ENCODE measurements at places on chromosomes 6 and 20. TPM values are rescaled to one million over a fixed set of nuclear protein-coding genes. Genes with fewer than 3 reads are reported as not detected.

NOTCH4 gene
- 0.65 TPM for total RNA-seq

VSX1 gene
- not detected for total RNA-seq

PSORS1C1 gene
- total RNA-seq, result 3.1 TPM

PCNA gene
- 109 TPM for total RNA-seq

MRAP2 gene
- total RNA-seq, result 27.2 TPM

DXO gene
- total RNA-seq, result 11.6 TPM

SPATS1 gene
- total RNA-seq, result not detected

SLC25A27 gene
- total RNA-seq, result 18.9 TPM

BPI gene
- total RNA-seq, result not detected

SMLR1 gene
- total RNA-seq, result not detected

LAMA5 gene
- total RNA-seq, result 4.8 TPM

C2 gene
- 19.1 TPM for total RNA-seq

XKR7 gene
- total RNA-seq, result not detected

DPPA5 gene
- not detected for total RNA-seq

CTSA gene
- 116 TPM for total RNA-seq

BEND3 gene
- 2.2 TPM for total RNA-seq

SOBP gene
- total RNA-seq, result 10.4 TPM

ACTL10 gene
- total RNA-seq, result 1.7 TPM

TTK gene
- total RNA-seq, result 21.8 TPM

PAK5 gene
- total RNA-seq, result not detected

RAET1L gene
- total RNA-seq, result not detected

MYT1 gene
- total RNA-seq, result not detected

TASP1 gene
- 27.4 TPM for total RNA-seq

SS18L1 gene
- 9.9 TPM for total RNA-seq

MACROD2 gene
- total RNA-seq, result 2.4 TPM

TXLNB gene
- total RNA-seq, result 1.1 TPM

SENP6 gene
- 125 TPM for total RNA-seq

MAP7 gene
- 1.4 TPM for total RNA-seq

TGM3 gene
- 0.39 TPM for total RNA-seq

BMP7 gene
- total RNA-seq, result not detected

ZFP57 gene
- not detected for total RNA-seq

LY6G6C gene
- total RNA-seq, result not detected

B3GALT4 gene
- total RNA-seq, result 7.6 TPM

PRR18 gene
- total RNA-seq, result not detected

SLC22A2 gene
- not detected for total RNA-seq

PXDC1 gene
- total RNA-seq, result 59.5 TPM

TPX2 gene
- total RNA-seq, result 52.8 TPM

PPIL4 gene
- total RNA-seq, result 50.8 TPM

SYNGAP1 gene
- total RNA-seq, result 6.3 TPM
